ENCODE measurements at places on chromosomes 7 and 10.
A peak's percentile ranks its signal among the peaks of the same experiment; 100 is the strongest.

GRCh38 chr10:75542084-75542483 is 110.7 kb downstream of the LRMDA start:
- DNase-seq = no peak

DNA sequence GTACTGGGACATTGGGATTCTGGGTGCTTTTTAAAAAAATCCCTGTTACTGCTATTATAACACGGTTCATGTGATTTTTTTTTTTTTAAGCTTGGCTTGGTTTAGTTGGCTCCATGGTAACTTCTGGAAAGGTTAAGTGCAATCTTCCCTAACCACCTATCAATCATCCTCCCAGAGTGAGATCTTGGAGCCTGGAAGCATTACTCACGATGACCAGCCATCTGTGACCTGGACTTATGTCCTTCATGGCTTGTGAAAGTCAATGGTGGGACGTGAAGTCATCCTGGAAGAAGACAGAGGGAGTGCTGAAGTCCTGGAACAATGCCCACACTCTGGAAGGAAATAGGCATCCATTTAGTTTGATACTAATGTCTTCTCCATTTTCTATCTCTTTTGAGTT is 135.5 kb upstream of the FRMD4A start:
- no peak for DNase-seq

DNA sequence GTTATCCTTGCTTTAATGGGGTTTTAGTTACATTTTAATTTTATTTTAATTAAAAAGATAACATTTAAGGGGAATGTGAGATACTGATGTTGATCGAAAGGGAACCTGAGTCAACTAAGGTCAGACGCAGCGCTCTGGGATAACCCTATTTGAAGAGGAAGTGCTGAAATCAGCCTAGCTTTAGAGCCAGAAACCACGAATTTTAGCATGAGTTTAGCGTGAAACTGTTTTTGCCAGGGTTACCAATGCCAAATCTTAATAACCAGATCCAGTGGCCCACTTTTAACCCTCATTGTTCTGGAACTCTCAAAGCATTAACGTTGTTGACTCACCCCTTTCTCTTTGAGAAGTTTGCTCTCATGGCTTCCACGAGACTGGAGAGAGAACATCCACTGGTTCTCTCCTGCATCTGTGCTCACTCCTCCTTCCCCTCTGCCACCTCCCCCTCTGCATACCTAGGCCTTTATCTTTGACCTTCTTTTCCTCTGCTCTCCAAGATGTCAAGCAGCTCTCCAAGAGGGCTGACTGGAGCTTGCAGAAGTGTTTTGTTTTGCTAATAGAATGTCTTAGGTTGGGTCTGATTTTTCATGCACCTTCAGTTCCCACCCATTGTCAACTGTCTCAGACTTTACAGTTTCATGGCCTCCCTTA is 198.3 kb upstream of the CELF2 start:
- no peak for DNase-seq

DNA sequence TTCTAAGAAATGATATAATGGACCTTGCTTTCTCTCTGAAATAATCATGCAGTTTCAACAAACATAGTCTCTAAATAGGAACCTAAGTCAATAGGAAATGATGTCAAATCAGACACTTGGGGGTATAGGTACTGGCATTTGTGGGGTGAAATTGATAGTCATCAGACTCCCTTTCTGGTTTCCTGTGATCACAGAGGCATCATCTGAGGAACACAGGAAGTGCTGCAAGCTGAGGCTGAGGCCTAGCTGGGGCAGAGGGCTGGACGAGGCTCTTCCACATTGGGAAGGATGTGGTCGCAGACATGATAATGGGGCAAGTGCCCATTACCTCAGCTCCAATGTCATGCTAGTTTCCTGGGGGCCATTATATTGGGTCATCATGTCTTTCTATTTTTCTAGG is 33.5 kb upstream of the TARP start:
- DNase-seq = no peak

- no peak for DNase-seq
These were observed 213.6 kb upstream of the FOXK1 start for GRCh38 chr7:4468320-4469102.

DNA sequence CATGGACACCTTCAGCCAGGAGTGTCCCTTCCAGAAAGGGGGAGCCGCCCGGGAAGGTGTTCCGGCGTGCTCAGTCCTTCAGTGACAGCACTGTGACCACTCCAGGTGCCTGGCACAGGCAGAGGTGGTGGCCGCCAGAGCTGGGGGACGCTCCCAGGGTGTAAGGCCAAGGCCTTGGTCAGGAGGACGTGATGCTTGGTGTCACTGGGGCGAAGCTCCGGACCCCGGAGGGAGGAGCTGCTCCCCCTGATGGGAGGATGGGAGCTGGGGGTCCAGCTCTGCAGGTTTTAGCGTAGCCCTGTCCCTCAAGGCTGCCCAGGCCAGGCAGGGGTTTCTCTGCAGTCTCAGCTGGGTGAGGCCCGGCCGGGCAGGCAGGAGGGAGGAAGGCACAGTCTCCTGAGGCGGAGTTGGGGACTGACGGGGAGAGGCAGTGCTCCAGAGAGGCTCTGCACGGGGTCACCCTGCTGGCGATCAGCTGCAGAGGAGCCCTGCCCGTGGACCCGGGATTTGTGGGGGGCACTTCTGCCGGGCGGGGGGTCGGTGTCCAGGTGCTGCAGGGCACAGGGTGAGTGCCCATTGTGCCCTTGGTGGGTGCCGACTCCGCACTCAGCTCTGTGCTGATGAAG is 56.5 kb upstream of the DNAJB6 start:
- no peak for DNase-seq

GRCh38 chr7:83362871-83363550 is 200.3 kb upstream of the PCLO start:
- DNase-seq = no peak

DNA sequence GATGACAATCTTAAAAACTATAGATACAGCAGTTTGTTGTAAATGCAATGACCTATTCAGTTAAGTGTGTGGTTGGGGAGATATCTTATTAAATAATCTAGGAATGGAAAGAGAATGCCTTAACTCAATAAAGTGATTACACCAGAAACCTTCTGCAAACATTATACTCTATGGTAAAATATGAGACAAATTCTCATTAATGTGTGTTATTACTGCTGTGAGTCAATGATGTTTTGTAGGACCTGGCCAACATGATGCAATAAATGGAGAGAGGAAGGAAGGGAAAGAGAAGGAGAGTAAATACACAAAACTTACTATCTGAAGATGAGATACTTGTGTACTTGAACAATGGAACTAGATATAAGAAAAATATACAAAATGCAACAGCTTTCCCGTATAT is 25.1 kb downstream of the MKX start:
- no peak for DNase-seq

GRCh38 chr7:133512560-133512959 is 259.7 kb downstream of the EXOC4 start:
- no peak for DNase-seq

- peak; percentile 56 for DNase-seq
These were observed 20.7 kb downstream of the SLC16A9 start for GRCh38 chr10:59688921-59689351.

DNA sequence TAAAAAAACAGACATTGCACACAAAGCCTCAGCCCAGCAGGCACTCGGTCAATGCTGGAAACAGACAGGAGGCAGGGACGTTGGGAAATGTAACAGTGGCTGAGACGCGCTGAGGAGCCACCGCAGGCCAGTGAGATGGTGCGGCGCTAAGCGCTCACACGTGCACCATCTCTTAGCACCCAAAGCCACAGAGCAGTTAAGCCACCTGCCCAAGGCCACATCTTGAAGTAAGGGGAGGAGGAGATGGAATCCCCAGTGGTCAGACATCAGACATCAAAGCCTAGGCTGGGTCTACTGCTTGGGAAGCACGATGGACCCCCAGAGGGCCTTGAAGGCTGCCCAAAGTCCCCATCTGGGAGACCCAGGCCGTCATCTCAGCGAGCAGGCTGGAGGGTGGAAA is 15.6 kb downstream of the LAT2 start:
- no peak for DNase-seq

DNA sequence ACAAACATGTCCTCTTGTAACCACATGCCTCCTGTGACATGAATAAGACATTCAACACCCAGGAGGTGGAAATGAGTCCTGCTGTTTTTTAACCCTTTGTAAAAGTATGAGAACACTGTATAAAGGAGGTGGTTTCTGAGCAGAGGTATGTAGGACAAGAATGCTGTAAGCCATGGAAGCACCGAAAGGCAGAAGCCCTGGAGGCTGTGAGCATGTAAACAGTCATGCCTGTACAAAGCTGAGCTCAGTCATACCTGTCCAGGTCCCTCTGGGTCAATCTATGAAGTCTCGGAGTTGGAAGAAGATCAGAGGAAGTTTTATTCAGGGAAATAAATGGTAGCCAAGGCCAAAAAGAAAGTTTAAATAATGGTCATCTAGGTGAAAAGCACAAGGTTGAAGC is 34.7 kb upstream of the XPNPEP1 start:
- no peak for DNase-seq

DNA sequence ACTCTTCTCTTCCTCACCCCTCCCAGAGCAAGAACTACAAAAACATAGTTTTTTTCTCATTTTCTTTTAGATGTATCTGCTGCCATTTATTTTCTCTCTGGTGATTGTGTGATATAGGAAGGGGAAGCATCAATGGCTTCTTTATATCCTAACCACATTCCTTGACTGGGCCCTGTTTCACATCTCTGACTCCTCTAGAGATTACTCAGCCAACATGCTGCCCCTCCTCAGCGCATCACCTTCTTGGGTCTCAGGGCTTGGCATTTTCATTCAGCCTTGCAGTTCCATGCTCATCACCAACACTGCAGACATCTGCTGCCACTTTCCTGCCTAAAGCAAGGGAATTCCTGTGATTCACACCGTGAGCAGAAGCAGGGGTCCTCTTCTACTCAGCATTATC is 705.5 kb downstream of the AUTS2 start:
- no peak for DNase-seq

- DNase-seq = no peak
These were observed 91.6 kb downstream of the AMPH start for GRCh38 chr7:38539477-38540081.

DNA sequence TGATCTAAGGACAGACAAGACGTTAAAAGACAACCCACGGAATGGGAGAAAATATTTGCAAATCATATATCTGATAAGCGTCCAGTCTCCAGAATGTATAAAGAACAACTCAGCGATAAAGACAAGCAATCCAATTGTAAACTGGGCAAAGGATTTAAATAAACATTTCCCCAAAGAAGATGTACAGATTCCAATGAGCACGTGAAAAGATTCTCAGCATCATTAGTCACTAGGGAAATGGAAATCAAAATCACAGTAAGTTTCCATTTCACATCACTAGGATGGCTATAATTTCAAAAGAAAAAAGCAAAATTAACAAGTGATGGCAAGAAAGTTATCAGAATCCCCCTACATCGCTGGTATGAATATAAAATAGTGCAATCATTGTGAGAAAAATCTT is 316.1 kb downstream of the SFMBT2 start:
- no peak for DNase-seq
